ENCODE measurements at places on chromosomes 2 and 18. TPM values are rescaled to one million over a fixed set of nuclear protein-coding genes. Genes with fewer than 3 reads are reported as not detected.

FEV gene
- total RNA-seq: not detected

CCDC74A gene
- total RNA-seq: 2.0 TPM

VIL1 gene
- 9.0 TPM for total RNA-seq

DNA sequence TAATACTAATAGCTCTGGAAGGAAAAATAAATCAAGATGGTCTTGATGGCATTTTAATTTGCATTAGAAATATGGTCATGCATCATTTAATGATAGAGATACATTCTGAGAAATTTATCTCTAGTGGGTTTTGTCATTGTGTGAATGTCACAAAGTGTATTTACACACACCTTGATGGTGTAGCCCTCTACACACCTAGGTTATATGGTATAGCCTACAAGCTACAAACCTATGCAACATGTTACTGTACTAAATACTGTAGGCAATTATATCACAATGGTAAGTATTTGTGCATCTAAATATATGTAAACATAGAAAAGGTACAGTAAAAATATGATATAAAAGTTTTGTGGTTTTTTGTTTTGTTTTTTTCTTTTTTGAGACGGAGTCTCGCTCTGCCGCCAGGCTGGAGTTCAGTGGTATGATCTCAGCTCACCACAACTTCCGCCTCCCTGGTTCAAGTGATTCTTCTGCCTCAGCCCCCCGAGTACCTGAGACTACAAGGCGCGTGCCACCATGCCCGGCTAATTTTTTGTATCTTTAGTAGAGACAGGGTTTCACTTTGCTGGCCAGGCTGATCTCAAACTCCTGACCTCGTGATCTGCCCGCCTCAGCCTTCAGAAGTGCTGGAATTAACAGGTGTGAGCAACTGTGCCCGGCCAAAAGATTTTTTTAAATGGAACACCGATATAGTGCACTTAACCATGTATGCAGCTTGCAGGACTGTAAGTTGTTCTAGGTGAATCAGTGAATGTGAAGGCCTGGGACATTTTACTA, 83.7 kb upstream of the UBXN4 start:
- DNase-seq: no peak

GRCh38 chr2:16870491-16871076, 204.9 kb upstream of the CYRIA start:
- no peak for DNase-seq

All from Calu3 (cell line).